ENCODE measurements at places on chromosomes 4 and X.

GRCh38 chr4:100509386-100509785, 8.4 kb downstream of the EMCN start:
- ATAC-seq = no peak

GRCh38 chrX:46959101-46959500, 46.9 kb downstream of the JADE3 start:
- no peak for ATAC-seq

- ATAC-seq = peak; percentile 37
These were observed 278 bp downstream of the RELL1 start for GRCh38 chr4:37685823-37686372.

DNA sequence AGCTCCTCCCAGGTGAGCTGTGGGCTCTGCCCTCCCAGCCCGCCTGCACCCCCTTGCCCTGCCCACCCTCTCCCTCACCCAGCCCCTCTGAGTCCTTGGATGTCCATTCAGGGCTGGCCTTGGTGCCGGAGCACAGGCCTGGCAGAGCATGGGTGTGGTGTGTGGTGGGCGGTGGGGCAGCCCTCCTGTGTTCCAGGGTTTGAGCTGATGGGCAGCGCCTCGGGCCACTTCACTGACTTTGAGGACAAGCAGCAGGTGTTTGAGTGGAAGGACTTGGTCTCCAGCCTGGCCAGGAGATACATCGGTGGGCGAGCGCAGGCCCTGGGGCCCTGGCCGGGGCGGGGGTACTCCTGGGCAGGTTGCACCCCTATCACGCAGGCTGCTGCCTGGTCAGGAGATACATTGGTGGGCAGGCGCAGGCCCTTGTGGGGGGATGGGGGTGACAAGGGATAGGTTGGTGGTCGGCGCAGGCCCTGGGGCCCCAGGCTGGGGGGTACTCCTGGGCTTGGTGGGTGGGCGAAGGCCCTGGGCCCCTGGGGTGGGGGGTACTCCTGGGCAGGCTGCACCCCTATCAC, 7.6 kb upstream of the SLC26A1 start:
- no peak for ATAC-seq

- ATAC-seq = no peak
These were observed 170.0 kb downstream of the RELL1 start for GRCh38 chr4:37516057-37516775.

DNA sequence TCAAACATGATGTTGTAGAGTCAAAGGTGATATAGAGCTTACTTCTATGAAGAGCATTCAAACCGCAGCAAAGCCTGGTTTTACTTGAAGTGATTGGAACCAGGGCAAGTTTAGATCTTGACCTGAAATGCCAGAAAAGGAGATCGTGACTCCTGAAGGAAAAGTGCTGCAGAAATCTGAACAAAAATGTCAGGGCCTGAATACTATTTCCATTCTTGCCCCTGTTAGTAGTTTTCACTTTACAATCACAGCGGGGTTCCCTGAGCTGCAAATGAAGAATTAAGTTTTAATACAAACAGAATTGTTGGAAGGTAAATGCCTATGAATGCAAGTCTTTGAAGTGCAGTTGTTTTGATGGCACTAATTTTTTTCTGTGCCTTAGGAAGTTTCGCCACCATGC, 4.1 kb downstream of the SLIT2 start:
- ATAC-seq = no peak

GRCh38 chr4:8867624-8868320, 3.9 kb downstream of the HMX1 start:
- ATAC-seq = no peak

GRCh38 chr4:101229116-101229515, 118.2 kb downstream of the PPP3CA start:
- ATAC-seq = no peak

- no peak for ATAC-seq
These were observed 224.1 kb upstream of the GK2 start for GRCh38 chr4:79632114-79632513.

DNA sequence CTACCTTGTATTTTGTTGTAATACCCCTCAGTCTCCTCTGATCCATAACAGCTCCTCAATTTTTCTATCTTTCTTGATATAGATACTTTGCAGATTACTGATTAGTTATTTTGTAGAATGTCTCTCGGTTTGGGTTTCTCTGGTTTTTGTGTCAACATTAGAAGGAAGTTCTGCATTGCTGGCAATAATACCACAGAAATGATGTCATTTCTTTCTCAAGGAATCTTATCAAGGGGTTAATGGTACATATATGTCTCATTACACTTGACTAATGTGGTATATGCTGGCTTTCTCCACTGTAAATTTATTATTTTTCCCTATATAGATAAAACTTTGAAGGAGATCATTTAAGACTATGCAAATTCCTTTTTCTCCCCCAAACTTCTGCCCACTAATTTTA, 183.6 kb upstream of the DKK2 start:
- no peak for ATAC-seq

DNA sequence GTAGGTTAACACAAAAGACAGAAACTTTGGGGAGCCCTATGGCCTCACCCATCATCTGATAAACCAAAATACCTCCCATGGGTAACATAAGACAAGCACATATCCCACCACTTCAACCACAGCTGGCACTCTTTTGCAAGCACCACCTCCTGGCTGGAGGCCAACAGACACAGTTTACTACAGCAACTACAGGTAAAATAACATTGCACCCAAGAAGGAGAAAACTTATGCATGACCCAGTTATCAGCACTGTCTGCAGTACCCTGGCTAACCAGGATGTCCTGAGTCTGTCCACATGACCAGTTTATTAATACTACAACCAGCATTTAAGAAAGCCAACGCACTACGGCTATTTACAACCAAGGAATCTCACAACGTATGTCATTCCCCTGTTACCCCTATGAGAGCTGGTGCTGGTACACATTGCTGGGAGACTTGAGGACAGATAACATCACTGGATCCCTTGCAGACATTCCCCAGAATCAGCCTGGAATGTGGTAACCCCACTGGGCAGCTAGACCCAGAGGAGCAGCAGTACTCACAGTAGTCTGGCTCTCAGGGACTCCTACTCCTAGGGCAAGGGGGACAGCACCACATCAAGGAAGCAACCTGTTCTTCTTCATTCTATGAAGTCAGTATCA, 32.0 kb downstream of the ELF2 start:
- ATAC-seq = no peak

- peak; percentile 16 for ATAC-seq
These were observed at the start of gene TRO for GRCh38 chrX:54920610-54921426. Gene TRO (plus strand): TSS chrX:54920824. CDS start chrX:54922247, 1,423 bp downstream.

DNA sequence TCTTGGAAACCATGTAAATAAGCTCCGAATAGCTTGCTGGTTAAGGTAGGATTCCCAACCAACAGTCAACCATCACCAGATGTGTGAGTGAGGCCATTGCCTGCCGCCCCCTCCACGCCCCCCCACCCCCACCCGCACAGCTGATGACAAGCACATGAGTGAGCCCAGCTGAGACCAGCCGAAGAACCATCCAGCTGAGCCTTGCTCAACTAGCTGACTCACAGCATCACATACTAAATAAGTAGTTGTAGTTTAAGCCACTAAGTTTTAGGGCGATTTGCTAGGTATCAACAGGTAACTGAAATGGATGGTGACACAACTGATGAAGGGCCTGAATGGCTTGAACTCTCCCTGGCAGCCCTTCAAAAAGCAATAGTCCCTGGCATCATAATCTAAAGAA, 1.6 kb upstream of the CCDC149 start:
- ATAC-seq = no peak

- ATAC-seq = peak; percentile 59
These were observed 52.5 kb downstream of the LINC00632 start for GRCh38 chrX:140762061-140762460.

DNA sequence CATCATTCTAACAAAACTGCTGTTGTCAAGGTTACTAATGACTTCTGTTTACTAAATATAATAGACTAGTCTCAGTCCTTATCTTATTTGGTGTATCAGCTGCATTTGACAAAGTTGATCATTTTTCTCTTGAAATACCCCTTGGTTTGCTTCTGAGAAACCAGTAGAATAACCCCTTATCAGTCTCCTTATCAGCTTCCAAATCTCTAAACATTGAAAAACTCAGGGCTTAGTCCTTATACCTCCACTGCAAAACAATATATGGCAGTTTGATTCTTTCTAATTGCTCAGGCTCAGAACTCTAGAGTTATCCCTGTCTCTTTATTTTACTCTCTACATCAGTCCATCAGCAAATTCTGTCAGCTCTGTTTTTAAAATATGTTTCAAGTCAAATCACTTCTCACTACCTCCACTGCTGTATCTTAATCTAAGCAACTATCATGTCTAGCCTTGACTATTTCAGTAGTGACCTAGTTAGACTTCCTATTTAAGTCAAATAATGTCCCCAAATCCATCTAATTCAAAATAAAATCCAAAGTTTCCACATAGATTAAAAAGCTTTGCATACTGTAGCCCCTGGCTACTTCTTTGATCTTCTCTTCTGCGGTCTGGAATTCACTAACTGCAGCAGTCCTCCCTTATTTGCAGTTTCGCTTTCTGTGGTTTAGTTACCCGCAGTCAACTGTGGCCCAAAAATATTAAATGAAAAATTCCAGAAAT, 87.1 kb upstream of the NPNT start:
- ATAC-seq = peak; percentile 24

- peak; percentile 62 for ATAC-seq
These were observed 48.5 kb downstream of the PRPS1 start for GRCh38 chrX:107676559-107677378.

GRCh38 chr4:37892641-37893040, 1.8 kb downstream of the TBC1D1 start:
- ATAC-seq = no peak

GRCh38 chr4:183154701-183155391, 55.8 kb downstream of the WWC2 start:
- no peak for ATAC-seq

- ATAC-seq = no peak
These were observed 132.7 kb downstream of the ARHGAP24 start for GRCh38 chr4:85607624-85608023.

DNA sequence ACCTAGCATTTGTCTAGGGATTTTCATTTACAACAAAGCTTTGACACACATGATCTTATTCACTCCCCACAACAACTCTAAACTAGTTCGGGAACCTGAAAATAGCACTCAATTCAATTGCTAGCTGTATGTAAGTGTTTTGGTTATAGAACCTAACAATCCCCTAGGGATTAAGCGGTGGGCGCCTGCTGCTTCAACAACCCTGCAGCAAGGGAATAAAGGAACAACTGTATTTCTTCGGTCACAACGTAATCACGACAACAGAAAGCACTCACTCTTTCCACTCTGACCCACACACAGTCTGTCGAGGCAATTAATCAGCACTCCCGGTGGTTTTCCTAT, 674 bp upstream of the DIAPH2 start:
- ATAC-seq = no peak

DNA sequence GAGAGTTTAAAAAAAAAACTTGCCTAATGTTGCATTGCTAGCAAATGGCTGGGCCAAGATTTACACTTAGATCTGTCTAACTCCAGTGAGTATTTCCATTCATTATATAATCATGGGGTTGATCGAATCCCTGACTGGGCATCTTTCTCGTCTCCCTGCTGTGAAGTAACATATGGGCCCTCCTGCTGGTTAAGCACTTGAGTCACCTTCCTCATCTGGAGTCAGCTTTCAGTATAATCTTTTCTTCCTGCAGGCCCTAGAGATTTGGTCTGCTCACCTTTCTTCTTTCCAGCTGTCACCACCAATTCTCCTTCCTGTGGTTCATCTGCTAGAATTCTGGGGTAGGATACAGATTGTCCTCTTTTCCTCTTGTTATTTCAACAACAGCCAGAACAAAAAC, 41.6 kb downstream of the TIGD2 start:
- ATAC-seq = no peak

DNA sequence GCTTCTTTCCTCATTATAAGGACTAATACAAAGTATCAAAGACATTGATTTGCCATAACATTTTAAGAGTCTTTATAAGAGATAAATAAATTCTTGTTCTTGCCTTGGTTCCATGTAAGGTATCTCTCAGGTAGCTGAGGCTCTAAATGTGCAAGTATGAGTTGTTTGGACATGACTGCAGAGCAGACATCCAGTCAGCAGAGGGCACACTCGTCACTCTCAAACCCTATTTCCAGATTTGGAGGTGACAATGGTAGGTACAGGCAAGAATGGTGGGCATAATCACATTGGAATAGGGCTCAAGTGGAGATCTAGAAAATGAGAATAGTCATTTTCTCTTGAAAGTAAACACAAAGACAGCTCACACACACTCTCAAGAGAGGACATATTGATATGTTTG, 133.3 kb upstream of the ZIC3 start:
- no peak for ATAC-seq

DNA sequence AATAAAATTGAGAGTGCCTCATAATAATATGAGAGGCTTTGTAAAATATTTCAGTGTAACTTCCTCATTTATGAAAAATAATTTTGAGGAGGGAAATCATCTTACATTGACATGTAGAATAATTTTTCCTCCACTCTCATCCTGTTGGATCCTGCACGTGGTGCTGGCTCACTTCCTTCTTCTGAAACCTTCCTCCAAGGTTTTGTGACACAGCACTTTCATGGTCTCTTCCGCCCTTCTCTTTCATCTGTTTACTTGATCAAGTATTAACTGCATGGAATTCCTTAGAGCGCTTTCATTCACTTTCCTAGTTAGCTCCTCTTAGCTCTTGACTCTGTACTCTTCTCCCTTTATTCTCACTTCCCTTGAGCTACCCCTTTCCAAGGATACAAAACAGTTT, 246.5 kb downstream of the RAPGEF2 start:
- ATAC-seq = no peak

- no peak for ATAC-seq
These were observed 354.0 kb upstream of the BOD1L1 start for GRCh38 chr4:13981499-13981898.

GRCh38 chr4:170938588-170938987, 848.8 kb upstream of the AADAT start:
- ATAC-seq = no peak

- ATAC-seq = no peak
These were observed 33.8 kb upstream of the GPR174 start for GRCh38 chrX:79110731-79111130.

- no peak for ATAC-seq
These were observed 34.8 kb downstream of the PLAC1 start for GRCh38 chrX:134623293-134624045.

GRCh38 chr4:23322732-23323131, 567.1 kb downstream of the PPARGC1A start:
- ATAC-seq = no peak

- no peak for ATAC-seq
These were observed 49.0 kb downstream of the STARD8 start for GRCh38 chrX:68696267-68696990.

GRCh38 chr4:20367446-20367845, 115.7 kb downstream of the SLIT2 start:
- ATAC-seq = no peak

- no peak for ATAC-seq
These were observed 87.9 kb downstream of the ZXDA start for GRCh38 chrX:57822398-57822797.

- ATAC-seq = no peak
These were observed 8.6 kb downstream of the HMX1 start for GRCh38 chr4:8862800-8863685.

DNA sequence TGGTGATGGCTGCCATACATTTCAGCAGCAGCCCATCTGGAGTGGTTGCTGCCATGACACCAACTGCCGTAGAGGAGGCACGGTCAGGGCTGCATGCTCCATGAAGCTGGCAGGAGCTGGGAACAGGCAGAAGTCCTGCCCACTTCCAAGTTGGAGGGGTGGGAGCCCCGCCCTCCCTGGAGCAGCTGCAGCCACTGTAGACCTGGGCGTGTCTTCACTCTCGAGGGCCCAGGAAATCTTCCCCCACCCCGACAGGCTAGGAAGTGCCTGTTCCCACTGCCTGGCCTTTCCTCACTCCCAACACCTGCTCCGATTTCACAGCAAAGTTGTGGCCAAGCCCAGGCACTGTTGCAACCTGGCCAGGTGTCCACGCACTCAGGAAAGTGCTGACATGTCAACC, 42.3 kb downstream of the NALF2 start:
- no peak for ATAC-seq

- no peak for ATAC-seq
These were observed 105.5 kb downstream of the MAML3 start for GRCh38 chr4:140048419-140048995.
